ENCODE measurements at places on chromosomes 1 and 21.

DNA sequence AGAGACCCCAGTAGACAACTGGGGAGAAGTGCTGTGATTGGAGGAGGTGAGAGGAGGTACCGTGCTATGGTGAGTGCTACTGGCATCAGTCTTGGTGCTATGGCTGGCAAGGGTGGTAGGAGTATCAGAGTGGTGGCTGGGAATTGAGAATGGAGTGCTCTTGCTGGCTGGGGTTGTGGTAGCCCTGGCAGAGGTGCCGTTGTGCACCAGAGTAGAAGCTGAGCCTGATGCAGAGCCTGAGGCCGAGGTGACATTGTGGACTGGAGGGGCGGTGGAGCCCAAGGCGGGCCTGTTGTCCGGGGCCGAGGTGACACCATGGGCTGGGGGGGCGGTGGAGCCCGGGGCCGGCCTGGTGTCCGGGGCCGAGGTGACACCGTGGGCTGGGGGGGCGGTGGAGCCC is 14.6 kb downstream of the TRIM46 start:
- DNase-seq, result no peak

DNA sequence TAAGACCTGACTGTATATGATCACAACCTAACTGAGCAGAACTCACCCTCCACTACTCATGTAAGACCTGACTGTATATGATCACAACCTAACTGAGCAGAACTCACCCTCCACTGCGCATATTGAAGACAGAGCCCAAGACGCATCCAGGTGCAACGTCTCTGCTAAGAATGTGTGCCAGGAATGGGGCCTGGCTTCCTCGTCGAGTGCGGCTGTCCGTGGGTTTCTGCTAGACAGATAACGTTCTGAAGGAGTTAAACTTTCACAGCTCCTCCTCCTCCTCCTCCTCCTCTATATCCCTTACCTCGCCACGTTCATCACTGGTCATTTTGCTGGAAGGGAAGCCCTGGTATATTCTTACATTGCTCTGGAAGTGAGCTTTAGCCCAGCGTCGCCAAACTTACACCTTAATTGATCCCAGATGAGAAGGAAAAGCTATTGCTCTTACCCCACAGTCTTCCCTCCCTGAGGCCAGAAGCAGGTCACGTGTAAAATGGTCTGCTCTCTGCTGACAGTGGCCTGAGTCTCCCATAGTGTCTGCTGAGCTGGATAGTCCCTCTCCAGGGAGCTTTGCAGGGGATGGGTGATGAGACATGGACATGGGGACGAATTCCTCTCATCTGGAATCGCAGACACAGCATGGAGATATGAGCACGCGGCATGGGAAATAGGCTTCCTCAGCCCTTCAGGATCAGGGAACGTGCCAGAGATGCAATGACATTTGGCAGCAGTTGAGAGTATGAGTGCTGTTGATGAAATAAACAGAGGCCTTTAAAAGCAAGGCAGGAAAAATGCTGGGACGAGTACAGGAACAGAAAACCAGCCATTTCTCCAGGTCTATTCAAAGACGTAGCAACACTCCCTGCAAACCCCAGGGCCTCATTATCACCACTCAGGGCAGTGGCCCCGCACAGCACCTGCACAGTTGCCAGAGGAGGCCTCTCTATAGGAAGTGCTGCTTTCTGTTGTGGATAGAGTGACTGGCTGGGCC is 528.1 kb downstream of the KIF26B start:
- DNase-seq, result no peak

DNA sequence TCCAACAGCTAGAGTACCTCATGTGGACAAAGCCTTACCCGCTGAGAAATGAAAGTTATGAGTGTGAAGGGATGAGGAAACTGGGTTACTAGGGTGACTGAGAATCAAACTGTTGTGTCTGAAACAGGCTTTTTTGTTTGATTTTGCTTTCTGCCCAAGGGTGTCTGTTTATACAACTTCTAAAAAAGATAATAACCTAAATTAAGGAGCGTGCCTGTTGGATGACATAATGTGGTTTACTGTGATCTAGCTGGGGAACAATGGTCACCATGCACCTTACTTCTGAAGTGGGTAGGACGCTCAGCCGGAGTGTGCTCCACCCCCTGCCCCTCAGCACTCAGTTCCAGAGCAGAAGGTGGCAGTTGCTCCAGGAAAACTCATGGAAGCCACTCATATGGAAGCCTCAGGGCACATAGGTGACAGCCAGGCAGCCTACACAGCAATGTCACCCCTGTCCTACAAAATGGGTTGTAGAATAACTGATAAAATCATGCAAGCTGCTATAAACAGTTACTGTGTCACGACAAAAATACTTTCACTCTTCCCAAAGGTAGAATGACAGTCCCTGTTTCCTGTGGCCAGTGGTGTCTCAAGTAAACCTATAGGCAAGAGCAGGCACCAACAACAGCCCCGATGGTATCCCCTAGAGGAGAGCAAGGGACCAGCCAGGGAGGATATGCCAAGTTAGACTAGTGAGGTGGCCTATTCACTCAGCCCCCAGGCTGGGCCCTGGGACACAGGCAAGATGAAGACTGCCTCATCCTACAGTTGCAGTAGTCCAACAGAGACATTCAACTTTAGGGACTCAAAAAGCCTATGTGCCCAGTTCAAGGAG is 29.3 kb downstream of the SIPA1L2 start:
- no peak for DNase-seq

- no peak for DNase-seq
Observed at GRCh38 chr1:109272831-109273547, 10.0 kb downstream of the PSRC1 start.

- DNase-seq, result no peak
Observed at GRCh38 chr1:36614991-36615390, 132.3 kb upstream of the CSF3R start.

GRCh38 chr1:200771625-200772555 is 33.2 kb downstream of the CAMSAP2 start:
- no peak for DNase-seq

DNA sequence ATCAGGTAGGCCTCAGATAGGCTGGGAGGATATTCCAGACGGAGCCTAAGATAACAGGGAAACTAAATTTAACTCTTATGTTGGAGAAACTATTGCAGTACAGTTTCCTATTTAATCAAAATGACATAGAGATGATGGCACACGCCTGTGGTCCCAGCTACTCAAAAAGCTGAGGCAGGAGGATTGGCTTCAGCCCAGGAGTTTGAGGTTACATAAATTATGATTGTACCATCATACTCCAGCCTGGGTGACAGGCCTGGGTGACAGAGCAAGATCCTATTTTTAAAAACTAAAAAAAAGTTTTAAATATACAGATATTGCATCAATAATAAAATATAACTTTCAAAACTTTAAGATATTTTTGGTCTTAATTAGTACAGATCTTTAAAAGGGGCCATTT is 25.2 kb upstream of the TAL1 start:
- DNase-seq, result no peak

- DNase-seq, result no peak
Observed at GRCh38 chr1:85352055-85352454, 75.6 kb upstream of the BCL10 start.

GRCh38 chr1:18875107-18875795 is 15.8 kb upstream of the TAS1R2 start:
- peak; percentile 70 for DNase-seq

DNA sequence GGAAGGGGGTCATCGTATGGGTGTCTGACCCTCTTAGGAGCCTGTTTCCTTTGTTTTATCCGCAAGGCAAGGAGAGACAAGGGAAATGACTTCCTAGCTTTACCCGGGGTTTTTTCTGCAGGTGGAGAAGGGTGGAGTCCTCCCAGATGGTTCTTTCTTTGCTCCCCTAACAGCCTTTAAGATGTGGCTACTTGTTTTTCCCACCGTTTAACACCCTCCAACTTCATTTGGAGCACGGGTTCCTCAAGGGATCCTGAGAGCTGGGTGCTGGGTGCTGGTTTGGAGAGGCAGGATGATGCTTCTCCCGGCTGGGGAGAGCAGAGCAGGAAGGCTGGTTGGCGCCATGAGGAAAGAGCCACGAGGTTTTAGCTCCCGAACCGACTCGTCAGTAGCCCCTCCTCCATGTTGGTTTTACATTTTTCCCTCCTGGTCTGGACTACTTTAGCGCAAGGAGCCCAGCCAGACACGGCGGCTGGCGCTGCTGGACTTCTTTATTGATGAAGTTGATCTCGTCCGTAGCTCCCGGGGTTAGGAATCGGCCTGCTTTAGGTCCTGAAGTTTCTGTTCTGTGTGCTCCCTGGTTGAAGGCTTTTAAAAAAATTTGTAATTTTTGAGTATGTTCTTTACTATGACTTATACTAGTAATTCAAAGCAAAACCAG is 1.4 kb downstream of the UCK2 start:
- DNase-seq, result no peak

- no peak for DNase-seq
Observed at GRCh38 chr1:213690341-213690917, 297.3 kb upstream of the PROX1 start.

- DNase-seq, result no peak
Observed at GRCh38 chr1:229550812-229551567, 7.5 kb downstream of the ABCB10 start.

GRCh38 chr1:236175642-236176336 is 33.5 kb downstream of the GPR137B start:
- DNase-seq, result no peak

DNA sequence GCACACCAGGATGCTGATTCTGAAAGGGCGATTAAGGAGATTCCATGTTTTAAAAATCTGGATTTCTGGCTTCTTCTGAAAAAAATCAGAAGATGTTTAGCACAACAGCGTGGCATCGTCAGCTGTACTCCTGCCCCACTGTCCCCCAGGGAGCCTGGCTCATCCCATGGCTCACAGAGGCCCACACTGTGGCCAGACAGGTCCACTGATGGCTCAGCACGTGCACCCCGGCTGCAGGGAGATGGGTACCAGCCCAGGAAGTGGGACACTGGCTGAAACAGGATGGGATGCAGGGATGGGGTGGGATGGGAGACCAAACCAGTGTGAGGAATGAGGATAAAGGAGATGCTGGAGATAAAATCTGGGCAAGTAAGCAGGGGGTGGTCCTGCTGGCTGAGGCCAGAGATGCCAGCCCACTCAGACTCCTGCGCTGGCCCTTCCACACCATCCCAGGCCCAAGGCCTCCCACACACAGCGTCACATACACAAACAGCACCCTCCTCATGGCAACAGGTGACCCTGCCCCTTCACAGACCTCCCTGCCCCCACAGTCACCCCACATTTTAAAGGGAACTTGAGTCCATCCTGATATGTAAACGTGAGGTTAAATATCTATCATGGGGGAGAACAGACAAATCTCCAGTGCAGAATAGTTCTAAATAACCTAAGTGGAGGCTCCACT is 23.9 kb upstream of the SAMD11 start:
- no peak for DNase-seq

DNA sequence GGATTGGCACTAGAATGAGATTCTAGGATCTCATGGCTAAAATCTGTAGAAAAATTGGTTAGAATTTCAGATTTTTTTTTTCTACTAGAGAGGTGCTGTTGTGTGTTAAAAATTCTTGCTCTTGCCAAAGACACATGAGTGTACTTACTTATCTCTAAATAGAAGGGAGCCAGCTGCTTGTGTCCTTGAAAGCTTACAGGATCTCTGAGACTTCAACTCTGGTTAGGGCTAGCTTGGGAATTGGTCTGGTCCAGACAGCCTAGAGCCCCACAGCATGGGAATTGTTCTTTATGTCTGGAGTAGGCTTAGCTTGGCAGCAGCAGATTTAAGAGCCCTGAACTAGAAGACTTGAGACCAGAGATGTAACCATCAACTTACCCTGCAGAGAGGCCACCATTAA is 37.3 kb downstream of the MACO1 start:
- no peak for DNase-seq

DNA sequence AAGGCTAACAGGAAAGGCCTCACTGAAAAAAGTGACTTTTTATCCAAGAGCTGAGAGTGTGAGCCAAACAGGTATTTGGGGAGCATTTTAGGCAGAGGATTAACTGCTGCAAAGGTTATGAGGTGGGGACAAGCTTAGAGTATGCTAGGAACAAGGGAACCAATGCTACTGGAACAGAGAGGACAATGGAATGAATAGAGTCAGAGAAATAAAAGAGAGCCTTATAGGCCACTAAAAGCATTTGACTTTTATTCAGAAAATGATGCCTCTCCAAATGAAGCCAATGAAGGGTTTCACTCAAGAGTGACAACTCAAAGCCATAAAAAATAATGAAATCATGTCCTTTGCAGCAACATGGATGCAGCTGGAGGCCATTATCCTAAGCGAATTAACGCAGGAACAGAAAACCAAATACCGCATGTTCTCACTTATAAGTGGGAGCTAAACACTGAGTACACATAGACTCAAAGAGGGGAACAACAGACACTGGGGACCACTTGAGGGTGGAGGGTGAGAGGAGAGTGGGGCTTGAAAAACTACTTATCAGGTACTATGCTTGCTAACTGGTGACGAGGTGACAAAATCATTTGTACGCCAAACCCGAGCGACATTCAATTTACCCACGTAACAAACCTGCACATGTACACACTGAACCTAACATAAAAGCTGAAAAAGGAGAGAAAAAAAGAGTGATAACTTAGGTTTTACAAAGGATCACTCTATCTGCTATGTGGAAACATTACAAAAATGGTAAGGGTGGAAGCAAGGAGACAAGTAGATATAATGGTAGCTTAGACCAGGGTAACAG is 11.1 kb downstream of the PTP4A2 start:
- DNase-seq, result no peak

DNA sequence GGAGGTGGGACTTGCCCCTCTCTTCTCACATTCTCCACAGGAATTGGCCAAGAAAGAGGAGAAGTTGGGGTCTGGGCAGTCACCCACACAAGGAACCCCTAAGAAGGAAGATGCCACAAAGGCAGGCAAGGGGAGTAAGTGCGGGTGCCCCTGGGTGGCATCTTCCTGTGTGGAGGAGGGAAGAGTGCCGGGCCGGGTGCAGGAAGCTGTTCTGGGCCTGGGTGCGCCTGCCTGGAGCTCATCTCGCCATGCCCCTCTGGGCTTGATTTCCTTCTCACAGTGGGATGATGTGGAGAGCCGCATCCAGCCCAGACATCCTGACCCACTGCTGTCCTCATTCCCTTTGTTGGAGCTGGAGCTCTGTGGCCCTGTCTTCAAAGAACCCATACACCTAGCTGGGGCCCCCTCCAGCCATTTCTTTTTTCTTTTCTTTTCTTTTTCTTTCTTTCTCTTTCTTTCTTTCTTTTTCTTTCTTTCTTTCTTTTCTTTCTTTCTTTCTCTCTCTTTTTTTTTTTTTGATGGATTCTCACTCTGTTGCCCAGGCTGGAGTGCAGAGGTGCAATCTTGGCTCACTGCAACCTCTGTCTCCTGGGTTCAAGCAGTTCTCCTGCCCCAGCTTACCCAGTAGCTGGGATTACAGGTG is 9.3 kb downstream of the LRRC71 start:
- DNase-seq, result no peak

- DNase-seq, result no peak
Observed at GRCh38 chr1:73096841-73097240, 814.5 kb upstream of the NEGR1 start.

- no peak for DNase-seq
Observed at GRCh38 chr1:99577313-99577712, 68.6 kb upstream of the PALMD start.

- DNase-seq, result no peak
Observed at GRCh38 chr1:245197911-245198379, 43.2 kb downstream of the KIF26B start.
